H9 (cell line): ENCODE measurements at places on chromosomes 2 and 18.

DNA sequence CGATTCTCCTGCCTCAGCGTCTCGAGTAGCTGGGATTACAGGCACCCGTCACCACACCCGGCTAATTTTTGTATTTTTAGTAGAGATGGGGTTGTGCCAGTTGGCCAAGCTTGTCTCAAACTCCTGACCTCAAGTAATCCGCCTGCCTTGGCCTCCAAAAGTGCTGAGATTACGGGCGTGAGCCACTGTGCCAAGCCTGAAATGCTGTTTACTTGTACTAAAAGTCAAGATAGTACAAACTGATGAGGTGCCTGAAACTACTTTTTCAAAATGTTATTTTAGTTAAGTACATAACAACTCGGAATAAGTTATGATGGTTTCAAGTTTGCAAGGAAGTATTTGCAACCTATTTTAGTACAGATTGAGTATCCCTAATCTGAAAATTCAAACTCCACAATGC, 85.7 kb downstream of the CEP192 start:
- no peak for DNase-seq

DNA sequence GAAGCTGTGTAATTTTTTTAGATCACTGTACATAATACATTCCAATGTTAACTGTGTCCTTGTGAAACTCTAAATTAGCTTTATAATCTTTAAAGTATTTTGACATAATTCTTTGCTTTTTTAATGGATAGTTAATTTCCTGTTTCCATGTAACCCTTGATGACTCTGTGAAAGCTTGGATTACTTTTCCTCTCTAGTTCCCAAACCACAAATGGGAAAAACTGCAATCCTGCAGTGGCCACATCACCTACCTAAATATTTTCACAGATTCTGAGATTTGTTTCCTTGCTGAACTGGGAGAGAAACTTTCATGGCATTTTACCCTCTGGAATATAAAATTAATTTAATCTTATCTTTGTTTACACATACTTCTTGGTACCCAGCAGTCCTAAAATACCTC, 161.6 kb upstream of the CCDC68 start:
- no peak for DNase-seq

DNA sequence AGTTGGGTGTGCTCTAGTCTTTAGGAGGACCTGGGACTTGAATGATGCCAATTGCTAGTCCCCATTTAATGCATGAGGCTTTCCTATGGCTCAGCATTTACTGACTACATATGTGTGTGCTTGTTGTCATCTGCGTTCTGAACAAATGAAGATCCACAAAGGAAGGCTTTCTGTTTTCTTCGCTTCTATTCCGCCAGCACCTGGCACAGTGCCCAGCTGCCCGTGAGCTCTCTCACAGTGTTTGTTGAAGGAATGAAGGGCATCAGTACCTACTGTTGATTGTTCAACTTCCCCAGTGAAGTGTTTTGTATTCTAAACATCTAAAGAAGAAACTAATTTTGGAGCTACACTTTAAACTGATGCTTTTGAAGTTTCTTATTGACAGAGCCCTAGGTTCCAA, 122.4 kb upstream of the LINC00305 start:
- no peak for DNase-seq

GRCh38 chr2:168849610-168850009, 40.6 kb downstream of the SPC25 start:
- DNase-seq, result peak; percentile 41

- no peak for DNase-seq
Observed at GRCh38 chr2:126913881-126914615, 15.4 kb downstream of the TEX51 start.

- no peak for DNase-seq
Observed at GRCh38 chr18:57575542-57575941, 11.0 kb downstream of the FECH start.

- no peak for DNase-seq
Observed at GRCh38 chr2:88919087-88919738, 227.7 kb downstream of the RPIA start.

DNA sequence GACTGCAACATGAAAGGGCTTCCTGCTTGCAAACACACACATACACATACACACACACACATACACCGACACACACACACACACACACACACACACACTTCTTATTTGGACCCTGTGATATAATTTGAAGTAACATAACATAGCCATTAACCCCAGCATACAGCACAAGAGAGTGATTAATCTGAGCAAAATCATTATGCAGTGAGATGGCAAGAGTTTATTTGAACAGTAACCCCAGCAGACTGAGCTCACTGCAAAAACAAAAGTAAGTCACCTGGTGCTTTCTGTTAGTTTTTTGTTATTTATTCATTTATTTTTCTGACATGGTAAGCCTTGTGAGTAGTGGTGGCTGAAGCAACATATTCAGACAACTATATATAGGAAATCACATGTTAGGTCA, 93.7 kb downstream of the NOL4 start:
- DNase-seq, result no peak

DNA sequence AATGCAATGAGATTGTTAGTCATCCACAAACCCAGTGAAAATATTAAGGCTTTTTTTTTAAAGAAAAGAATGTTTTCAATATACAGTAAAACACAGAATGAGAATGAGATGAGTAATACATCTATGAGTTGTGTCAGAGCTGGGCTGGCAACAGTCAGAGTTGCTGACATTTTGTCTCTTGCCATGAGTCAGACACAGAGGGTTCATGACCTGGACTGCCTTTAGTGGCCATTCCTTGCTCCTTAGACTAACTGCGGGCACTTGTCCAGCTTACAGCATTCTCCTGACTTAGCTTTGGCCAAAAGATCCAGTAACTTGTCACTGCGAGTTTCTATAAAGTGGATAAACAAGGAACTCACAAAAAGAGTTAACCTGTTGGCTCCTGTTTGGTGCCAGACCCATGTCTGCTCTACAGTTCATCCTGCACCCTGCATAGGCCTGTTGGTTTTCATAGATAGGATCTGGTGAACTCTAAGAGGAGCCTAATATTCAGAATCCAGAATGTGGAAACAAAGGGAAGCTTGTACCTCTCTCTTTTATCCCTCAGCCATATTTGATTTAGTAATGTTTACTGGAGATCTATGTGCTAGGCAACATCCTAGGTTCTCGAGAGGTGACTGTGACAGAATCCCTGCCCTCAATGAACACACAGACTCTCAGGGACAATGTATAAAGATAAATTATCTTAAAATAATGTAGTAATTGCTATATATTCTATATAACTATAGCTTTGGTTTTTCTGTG, 391.5 kb upstream of the VWC2L start:
- DNase-seq, result no peak

- no peak for DNase-seq
Observed at GRCh38 chr2:203543898-203544328, 8.8 kb upstream of the RAPH1 start.

DNA sequence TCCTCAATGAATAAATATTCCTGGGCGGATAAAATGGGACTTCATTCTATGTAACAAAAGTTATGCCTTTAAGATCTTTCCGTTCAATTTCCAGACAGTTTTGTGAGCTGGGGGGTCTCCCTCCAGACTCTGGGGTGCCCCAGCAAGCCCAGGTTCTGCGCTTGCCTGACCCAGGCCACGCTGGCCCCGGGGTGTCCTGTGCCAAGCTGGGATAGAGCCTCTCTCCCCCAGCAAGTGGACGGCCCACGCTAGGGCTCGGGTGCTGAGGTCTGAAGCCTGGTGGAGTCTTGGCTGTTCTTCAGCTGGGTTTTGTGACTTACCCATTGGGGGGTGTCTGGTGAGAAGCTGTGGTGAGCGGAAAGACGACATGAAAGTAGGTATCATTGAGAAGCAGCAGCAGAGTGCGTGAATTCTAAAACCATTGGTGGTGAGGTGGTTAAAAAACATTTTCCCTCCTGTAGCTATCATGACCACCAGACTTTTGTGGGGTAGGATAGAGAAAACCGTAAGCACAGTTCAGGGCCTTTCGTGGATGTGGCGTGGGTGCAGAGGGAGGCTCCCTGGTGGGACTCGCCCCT, 346.8 kb downstream of the ANAPC1 start:
- DNase-seq, result no peak

- no peak for DNase-seq
Observed at GRCh38 chr2:134660626-134661402, 58.0 kb downstream of the TMEM163 start.

DNA sequence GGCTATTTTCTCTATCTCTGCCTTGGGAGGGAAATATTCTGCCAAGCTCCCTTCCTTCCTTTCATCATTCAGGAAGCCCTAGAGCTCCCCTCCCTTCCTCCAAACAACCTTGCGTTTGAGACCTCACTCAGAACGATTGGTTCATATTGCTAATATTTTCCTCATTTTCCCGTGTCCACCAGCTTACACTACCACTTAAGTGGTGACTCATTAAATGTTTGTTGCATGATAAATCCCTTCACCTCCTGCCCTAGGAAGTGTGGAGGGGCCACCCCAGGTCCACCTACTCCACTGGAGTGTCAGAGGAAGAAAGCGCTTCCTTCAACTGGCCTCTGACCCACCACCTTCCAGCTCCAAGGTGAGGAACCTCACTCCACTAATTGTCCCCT, 2.3 kb upstream of the LPIN2 start:
- no peak for DNase-seq

GRCh38 chr2:53778536-53779162, 8.1 kb downstream of the ASB3 start:
- DNase-seq, result no peak

DNA sequence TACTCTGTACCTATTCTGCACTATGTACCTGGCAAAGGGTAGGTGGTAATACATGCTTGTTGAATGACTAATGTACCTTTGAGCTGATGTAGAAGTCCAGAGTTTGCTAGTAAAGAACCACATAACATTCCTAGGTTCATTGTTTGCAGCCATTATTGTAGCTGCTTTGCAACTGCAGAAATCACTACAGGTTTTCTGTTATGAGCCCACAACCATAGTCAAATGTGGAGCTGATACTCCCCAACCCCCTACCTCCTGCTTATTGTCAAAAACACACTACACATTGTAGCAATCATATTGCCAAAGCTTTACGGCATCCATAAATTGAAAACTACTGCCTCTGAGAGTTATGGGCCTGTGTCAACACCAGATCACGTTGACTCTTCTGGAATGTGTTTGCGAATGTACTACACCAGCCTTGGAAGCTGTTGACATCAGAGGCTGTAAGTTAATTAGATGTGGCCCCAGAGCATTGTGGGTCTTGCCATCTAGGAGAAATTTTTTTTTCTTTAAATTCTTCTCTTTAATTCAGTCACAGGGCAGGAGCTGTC, 187.0 kb downstream of the AGPS start:
- no peak for DNase-seq

DNA sequence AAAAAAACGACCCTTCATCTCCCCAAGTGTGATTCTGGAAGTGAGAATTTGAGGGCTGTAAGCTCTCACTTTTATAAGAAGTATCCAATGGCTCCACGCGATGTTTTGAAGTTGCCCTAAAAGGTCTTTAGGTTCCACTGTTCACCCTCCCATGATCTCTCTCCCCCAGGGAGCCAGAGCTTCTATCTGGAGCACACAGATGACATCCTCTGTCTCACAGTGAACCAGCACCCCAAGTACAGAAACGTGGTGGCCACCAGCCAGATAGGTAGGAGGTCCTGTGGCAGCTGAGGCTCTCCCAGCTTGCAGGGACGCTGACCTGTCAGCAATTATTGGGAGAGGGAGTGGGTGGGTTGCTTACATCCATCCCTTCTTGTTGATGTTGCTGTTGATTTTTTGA, 97.8 kb downstream of the RTN4 start:
- no peak for DNase-seq

- DNase-seq, result no peak
Observed at GRCh38 chr2:174603280-174603679, 5.7 kb upstream of the WIPF1 start.

DNA sequence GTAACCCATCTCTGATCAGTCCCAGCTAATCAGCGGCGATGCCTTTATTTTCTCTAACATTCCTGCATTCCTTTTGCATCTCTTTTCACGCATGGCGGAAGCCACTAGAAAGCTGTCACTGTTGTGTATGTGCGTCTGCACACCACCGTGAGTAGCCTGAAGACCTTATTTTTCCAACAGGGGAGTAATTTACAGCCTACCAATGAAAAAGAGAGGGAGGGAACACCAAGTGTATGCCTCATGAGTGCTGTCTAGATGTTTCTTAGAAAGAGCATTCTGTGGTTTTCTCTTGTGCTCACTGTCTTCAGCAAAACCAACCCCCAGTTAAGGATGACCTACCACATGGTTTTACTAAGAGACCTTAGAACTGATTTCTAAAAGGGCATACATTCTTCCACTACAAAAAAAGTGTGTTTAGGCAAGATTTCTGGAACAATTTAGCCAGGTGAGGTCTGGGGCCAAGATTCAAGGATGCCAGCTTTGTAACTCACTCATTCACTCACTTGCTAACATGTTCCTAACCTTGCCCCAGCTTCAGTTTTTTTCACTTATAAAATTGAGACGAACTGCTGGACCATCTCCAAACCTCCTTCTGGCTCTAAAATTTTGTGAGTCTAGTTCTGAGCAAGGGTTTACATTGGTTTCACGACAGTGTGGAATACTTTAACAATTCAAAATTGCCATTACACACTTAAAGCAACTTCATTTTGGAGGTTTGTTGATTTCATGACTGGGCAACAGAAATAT, 51.4 kb downstream of the BCL2 start:
- no peak for DNase-seq

DNA sequence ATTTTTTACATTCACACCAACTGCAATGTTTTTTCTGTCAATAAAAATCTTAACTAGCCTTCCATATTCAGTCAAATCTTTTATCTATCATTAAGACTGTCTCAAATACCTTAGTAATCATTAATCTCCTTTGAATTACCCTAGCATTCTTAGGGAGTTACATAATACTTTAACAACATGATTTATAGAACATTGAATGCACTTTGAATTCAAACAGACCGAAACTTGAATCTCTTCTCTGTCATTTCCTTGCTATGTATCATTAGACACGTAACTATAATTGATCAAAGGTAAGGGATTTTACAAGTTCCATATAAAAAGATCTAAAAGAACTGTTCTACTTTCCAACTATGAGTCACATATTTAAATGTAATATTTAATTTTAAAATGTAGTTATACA, 330.9 kb downstream of the RIT2 start:
- no peak for DNase-seq

- DNase-seq, result no peak
Observed at GRCh38 chr18:62578980-62579511, 56.2 kb downstream of the ZCCHC2 start.

DNA sequence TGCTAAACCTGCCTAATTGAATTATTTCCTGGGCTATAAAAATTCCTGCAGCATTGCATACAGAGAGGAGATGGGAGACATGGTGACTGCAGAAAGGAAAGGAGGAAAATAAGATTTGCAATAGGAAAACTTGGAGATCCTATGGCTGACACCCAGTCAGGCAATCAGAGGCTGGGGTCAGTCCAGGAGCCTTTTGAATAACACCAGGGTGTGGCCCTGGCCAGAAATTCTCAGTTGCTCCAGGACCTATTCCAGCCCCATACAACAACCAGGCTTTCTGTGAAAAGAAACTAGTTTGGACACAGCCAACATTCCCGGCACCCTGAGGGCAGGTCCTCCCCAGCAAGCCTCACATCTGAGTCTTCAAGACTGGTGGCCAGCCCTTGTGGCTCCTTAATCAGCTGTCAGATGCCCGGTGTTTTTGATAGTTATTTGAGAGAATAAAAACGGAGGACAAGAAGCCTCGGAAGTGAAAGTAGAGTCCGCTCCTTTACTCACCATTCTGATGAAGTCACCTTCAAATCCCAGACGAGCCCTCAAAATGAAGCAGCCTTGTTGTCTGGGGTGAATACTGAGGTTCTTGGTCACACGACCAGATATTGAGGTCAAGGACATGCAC, 31.1 kb upstream of the GMCL1 start:
- DNase-seq, result no peak
